ENCODE measurements at places on chromosomes 2 and 18.

DNA sequence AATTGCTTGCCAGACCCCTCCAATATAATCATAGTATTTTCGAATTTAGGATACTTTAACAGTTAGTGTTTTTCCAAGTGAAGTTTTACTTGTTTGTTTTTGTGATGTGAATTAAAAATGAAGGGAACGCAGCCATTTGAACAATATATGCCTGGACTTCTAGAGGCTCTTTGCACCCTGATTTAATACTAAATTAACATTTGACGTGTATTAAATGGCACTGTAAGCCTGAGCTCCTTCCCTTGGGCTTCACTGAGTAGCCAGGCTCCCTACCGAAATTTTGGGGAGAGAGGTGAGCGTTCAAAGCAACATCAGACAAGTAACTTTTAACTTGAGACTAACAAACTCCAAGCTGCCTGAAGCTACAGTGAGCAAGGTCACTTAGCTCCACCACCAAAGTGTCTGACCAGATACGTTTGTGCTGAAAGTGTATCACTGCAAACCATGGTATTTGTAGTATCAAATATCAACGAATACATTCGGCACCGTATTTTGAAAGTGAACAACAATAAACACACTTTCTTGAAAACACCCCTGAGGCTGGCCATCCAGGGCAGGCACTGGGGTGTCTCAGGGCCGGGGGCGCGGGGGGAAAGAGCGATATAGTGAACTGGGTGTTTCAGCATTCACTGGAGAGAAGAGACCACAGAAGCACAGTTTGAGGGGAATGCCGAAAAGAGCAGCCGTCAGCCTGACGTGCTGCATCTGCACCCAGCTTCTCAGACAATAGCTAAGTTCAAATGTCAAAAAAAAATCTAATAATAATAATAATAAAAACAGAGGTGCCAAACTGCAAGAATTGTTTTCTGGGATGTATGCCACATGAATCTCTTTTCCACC, 7.7 kb upstream of the POU3F3 start:
- DNase-seq: no peak

- DNase-seq: no peak
These were observed 99.3 kb downstream of the COL6A3 start for GRCh38 chr2:237314681-237315080.

- no peak for DNase-seq
These were observed 150.5 kb upstream of the L3MBTL4 start for GRCh38 chr18:6564950-6565814.

GRCh38 chr2:224757934-224758548, 41.9 kb upstream of the CCDC195 start:
- no peak for DNase-seq

GRCh38 chr2:159553727-159554126, 62.6 kb downstream of the BAZ2B start:
- DNase-seq: no peak

- no peak for DNase-seq
These were observed 68.7 kb downstream of the NPAS2 start for GRCh38 chr2:100888601-100889000.

GRCh38 chr2:2950403-2950952, 427.1 kb downstream of the EIPR1 start:
- no peak for DNase-seq

DNA sequence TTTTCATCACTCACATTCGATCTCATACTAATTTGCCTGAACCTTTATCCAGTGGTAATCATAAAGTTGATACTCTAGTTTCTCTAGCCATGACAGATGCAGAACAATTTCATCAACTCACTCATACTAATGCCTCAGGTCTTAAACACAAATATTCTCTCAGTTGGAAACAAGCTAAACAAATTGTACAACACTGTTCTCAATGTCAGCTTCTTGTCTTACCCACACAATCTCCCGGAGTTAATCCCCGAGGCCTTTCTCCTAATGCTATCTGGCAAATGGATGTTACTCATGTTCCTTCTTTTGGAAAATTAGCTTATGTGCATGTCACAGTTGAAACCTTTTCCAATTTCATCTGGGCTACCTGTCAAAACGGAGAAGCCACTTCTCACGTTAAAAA, 11.5 kb upstream of the CNOT11 start:
- DNase-seq: no peak

- no peak for DNase-seq
These were observed 185.0 kb downstream of the TMEM18 start for GRCh38 chr2:492178-492577.

Measured in C1 segment of cervical spinal cord (tissue), 14 donors.